ENCODE measurements at places on chromosomes 12 and 14.

DNA sequence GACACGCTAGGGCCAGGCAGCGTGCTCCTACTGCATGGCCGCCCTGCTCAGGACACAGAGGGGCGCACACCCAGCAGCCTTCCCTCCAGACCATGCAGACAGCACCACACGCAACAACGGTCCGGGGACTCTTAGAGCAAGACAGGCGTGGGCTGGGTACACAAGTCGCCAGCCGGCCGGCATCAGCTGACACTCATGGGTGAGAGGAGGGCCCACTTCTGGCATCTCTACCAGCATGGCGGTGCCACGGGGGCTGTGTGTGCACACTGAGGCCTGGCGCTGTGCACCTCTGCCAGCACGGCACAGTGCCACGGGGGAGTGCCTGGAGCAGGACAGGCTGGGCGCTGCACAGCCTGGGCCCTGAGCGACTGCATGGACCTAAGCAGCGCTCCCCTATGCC lies 6.7 kb upstream of the BTBD6 start:
- DNase-seq: no peak

GRCh38 chr12:91361864-91362263 lies 179.2 kb upstream of the DCN start:
- DNase-seq: no peak

DNA sequence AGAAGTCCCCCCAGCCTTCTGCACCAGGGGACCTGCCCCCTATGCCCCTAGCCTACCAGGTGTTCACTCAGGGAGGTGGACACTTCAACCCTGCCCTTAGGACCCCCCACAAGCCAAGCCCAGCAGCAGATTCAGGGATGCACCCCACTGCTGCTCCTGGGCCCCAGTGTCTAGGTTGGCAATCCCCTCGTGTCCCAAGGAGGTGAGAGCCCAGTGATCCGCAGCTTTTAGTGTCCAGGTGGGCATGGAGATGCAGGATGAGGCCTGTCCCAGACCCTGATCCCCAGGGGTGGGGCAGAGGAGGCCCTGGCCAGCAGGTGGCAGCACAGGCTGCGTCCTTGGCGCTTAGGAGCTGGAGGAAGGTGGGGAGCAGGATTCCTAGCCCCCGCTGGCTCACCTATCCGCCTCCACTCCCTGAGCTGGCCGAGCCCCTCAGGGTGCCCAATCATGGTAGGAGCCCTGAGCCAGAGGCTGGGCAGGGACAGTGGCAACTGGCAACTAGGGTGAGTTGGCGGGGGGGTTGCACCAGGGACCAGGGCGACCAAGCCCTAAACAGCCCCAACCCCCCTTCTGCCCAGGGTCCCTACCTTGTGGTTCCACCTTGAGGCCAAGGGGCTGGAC lies 4.1 kb downstream of the CKB start:
- peak; percentile 58 for DNase-seq

DNA sequence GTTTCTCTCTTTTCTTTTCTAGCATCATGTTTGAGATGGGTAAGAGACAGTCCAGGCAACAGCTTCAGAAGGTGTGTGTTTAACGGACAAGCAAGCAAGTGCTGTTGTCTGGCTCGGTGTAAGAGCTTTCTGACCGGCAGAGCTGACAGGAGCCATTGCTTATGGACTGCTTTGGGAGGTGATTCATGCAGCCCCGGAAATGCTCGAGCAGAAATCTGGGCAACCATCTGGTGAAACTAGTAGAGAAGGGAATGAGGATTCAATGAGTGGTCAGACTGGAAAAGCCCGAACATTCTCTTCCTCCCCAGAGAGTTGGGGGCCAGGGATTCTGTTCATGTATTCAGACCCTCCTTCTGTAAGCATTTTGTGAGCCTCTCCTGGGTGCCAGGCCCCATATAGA lies 24.4 kb downstream of the TUNAR start:
- DNase-seq: no peak

DNA sequence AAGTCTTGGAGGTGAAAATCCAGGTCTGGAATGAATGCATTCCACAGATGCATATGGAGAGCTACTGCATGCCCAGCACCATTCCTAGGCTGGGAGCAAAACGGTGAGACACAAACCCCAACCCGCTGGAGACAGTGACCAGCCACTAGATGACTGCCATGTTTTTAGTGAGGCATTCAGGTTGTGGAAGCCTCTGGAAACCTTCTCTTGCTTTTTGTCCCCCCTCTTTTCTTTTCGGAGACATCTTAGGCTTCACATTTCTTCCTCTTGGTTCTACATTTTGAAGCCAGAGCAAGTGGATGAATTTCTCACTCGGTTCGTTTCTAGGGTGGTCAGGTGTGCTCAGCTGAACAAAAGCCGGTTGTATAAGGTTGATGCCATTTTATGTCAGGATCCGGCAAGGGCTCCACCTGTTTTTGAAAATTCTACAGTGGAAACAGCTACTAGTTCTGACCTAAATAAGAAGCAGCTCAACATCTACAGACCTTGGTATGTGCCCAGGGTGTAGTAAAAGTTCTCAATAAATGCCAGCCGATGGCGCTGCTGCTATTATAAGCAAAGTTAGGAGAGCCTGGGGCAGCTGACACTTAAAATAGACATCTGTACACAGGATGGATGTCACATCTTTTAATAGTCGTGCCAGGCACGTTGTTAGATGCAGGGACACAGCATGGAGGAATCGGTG lies 1.8 kb upstream of the ZNF839 start:
- no peak for DNase-seq

GRCh38 chr14:56995010-56995409 lies 184.7 kb upstream of the OTX2 start:
- DNase-seq: no peak

DNA sequence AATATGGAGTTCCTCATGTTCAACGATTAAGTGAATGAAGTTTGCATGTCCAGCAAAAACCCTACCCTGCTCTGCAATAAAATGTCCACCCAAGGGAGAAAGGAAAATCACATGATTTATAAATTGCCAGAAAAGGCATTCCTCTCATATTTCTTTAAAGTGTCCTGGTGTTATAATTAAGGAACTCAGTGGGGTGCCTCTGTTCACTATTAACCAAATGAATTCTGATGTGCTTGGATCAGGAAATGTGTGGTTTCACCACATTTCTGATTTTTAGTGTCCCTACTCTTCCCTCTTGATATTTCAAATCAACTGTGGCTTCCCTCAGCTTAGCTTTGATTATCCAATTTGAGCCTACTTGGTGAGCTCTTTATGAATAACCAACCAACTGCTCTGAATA lies 208.1 kb downstream of the PHLDA1 start:
- no peak for DNase-seq

DNA sequence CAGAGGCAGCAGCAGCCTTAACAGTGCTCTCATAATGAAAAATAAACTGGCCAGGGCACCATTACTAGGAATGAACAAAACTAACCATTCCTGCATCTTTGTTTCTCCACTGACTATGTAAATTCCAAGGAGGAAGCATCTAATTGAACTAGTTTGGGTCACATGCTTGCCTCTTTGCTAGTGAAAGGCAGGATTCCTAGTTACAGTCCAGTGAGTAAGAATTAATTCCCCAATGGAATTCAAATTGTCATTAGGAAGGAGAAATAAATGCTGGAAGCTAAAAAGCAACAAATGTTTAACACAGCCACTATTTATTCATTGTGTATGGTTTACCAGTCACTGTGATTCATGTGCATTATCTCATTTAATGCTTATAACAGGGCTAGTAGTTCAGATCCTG lies 316.0 kb downstream of the CCDC91 start:
- no peak for DNase-seq
